ENCODE measurements at places on chromosomes 1 and 21.
A peak's percentile ranks its signal among the peaks of the same experiment; 100 is the strongest.

DNA sequence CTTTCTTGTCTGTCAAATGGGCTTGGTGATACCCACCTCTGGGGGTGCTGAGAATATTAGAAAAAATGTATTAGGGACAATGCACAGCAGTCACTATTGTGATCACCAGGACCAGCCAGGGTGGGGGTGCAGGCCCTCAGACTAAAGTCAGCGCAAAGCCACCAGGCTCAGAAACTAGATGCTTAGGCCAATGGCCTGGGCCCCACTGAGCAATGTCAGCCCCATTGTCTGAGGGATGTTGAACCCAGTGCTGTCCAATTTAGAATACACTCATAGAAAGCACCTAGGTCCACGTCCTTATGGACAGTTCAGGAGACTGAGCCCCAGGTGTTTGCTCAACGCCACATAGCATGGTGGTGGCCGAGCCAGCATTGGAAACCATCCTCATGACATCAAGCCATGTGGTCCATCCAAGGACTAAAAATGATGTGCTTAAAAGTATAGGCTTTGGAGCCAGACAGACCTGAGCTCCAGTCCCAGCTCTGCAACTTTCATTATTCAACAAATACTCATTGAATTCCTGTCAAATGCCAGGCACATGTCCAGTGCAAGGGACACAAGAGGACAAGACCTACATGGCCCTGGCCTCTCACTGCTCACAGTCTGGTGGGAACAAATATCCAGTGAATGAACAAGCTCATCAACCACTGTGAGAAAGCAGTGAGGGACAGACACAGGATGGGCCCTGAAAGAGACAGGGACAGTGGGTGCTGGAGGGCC lies 273.8 kb downstream of the MATN1 start:
- DNase-seq = no peak

GRCh38 chr1:70499695-70500094 lies 88.6 kb downstream of the CTH start:
- no peak for DNase-seq

- no peak for DNase-seq
These were observed 279.1 kb downstream of the DNM3 start for GRCh38 chr1:172120381-172120780.

- no peak for DNase-seq
These were observed 60.9 kb upstream of the LAX1 start for GRCh38 chr1:203704120-203704519.

GRCh38 chr1:237016626-237017025 lies 12.4 kb upstream of the MT1HL1 start:
- DNase-seq = no peak

DNA sequence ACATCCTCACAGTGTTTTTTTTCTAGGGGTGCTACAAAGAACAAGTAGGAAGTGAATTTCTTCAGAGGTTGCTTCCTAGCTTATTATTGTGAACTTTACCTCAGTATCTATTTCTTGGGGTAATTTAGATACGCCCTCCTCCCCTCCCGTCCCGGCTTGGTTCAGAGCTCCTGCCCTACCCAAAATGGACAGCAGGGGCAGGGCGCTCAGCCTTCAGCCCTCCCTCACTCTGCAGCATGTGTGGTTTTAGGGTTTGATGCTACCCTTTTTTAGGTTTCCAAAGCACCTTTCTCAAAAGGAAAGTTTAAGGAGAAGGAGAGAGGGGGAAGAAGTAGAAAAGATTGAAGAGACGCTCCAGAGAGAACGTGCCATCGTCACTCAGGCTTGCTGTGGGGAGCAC lies 16.9 kb upstream of the POGK start:
- peak; percentile 17 for DNase-seq

GRCh38 chr1:26038477-26038876 lies 7.4 kb downstream of the SLC30A2 start:
- no peak for DNase-seq

DNA sequence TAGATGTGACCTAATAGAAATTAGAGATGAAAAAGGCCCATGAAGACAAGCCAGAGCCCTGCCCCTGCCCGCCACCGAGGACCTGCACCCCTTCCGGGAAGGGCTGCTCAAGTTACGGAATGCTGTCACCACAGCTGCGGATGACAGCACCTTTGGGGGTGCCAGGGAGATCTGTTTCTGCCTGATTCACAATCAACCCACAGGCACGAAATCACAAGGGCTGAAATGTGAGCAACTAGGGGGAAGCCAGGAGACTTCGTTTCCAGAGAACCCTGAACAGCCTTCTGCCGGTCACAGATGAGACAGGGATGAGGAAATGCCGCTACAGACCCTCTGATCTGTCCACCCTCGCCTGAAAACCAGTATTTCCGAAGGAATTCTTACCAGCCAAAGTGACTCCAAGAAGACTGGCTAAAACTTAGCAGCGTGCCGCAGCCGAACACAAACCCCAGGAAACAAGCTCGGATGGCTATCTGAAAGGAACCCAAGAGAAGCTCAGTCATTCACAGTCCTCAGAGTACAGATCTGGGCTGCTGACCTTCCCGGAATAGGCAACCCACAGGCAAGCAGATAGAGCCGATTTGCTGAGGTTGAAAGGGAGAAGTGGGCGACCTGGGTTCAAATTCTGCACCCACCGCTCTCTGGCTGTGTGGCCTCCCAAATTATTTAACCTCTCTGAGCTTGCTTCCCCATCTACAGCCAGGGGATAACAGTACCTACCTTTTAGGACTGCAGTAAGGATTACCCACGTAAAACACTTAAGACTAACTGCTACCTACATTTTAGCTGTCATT lies 1.1 kb downstream of the ICMT start:
- no peak for DNase-seq

GRCh38 chr1:152626744-152627143 lies 3.8 kb upstream of the LCE3A start:
- DNase-seq = no peak

- peak; percentile 43 for DNase-seq
These were observed 57.8 kb downstream of the SLC35D1 start for GRCh38 chr1:66996018-66996682.

DNA sequence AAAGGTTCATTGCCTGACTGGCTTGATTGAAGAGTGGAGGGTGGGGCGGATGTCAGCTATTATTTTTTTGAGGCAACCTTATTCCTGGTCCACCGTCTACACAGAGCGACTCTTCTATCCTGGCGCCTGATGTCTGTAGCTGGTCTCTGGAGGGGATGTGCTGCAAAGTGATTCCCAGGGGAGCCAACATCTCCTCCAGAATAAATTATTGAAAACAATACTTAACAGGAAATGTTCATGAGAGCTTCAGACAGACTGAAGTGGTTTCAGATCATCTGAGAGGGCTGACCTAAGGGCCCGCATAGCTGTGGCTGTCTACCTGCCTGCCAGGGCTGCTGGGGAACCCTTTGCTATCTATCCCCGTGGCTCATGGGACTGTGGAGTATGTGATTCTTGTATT lies 66.7 kb downstream of the TEX35 start:
- DNase-seq = peak; percentile 81

DNA sequence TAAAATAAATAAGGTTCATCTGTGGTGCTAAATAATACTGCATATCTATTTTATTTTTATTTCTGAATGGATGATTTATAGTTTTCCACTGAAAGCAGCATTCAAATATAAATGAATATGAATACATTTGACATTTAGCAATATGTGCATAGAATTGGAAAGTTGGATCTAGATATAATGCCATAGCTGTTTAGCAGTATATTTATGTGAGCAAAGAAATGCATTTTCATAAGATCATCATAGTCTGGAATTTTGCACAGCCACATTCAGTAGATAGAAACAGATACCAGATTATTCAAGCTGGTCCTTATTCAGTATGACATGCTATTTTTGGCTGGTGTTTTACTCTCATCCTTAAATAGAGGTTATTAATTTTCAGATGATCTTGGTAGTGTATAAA lies 46.0 kb downstream of the SNX7 start:
- no peak for DNase-seq

DNA sequence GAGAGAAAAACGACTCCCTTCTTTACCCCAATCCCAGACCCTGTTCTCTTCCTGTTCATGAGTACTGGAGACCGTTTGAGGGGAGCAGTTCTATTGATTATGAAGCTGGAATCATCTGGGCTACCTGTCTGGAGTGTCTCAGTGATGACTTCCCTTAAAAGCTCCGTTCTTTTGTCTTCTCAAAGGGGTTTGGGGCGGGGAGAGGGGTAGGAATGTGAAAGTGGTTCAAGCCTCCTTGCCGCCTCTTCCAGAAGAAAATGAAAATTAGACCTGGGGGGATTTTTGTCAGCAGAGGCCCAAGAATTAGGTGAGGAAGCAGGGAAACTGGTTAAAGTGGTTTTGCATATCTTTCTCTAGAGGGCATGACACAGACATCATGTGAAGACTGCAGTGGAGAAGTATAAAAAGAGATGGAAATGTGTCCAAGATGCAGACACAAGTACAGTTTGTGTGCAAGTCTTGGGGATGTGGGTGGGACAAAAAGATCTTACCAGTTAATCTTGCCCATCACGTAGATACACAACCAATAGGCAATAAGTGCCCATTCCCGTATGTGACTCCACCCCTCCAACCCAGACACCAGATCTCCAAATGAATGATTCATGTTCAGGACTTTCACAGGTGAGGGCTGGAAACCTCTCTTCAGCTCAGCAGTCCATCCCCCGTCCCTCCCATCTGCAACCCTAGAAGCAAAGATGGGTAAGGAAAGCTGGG lies 470 bp upstream of the MTMR11 start:
- peak; percentile 79 for DNase-seq

- DNase-seq = no peak
These were observed 12.6 kb upstream of the MAPKAPK2 start for GRCh38 chr1:206672011-206672688.

DNA sequence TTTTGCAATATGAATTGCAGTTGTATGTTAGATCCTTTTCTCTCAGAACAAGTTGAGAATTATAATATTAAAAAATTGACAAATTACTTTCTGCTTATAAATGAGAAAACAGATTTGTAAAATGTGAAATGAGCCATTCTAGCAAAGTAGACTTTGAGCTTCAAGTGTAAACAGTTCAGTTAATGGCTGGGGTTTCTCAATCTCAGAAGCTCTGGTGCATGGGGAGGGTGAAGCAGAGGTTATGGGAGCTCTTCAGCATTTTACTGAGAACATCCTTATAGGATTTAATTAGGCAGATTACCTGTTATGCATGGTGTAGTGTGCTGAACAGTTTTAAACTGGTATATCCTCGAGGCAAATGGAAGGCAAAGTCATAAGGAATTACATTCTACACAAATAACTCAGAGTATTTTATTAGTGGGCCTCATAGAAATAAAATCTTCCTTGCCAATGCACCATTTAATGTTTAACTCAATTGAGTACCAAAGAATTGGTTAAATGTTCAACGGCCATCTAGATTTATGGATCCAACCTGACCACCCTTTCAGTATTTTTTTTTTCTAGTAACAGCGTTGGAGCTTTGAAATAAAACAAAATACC lies 1143.6 kb upstream of the ADGRL2 start:
- DNase-seq = no peak

- no peak for DNase-seq
These were observed 328.2 kb upstream of the CHRM3 start for GRCh38 chr1:239058190-239058589.

DNA sequence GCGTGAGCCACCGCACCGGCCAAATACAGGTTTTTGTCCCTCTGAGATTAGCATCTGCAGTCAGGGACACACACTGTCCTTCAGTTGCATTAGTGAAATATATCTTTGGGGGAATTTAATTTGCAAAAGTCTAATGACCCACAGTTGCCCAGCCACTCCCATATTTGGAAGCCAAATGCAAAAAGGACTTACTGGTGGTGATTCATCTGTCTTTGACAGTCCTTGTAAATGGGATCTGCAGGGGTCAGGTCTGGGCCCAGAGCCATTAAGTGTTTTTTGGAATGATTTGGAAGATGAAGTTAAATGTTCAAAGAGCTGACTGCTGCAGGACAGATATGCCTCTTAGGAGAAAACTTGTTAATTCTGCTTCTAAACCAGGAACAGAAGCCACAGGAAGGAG lies 44.6 kb upstream of the DNASE2B start:
- no peak for DNase-seq

- no peak for DNase-seq
These were observed 21.6 kb downstream of the PTGFRN start for GRCh38 chr1:116931016-116931918.

All from NCI-H526 (cell line).